ENCODE measurements at places on chromosomes 12 and 14.

- DNase-seq, result no peak
These were observed 134.0 kb downstream of the GCH1 start for GRCh38 chr14:54768501-54769129.

GRCh38 chr12:32501835-32502333 lies 102.5 kb downstream of the FGD4 start:
- DNase-seq, result no peak

- DNase-seq, result no peak
These were observed 512 bp upstream of the RND1 start for GRCh38 chr12:48866052-48866711.

DNA sequence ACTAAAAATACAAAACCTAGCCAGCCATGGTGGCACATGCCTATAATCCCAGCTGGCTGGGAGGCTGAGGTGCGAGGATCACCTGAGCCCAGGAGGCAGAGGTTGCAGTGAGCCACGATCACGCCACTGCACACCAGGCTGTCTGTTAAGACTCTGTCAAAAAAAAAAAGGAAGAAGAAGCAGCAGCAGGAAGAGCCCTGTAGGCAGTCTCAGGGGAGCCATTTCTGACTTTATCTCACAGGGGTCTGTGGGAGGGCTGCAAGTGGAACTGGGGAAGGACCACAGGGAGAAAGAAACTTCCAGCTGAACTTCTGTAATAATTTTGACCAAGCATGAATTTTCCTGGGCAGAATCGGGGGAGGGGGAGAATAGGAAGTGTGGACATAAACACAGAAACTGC lies 32.7 kb downstream of the GARIN6 start:
- no peak for DNase-seq

GRCh38 chr14:52547526-52547925 lies 4.8 kb downstream of the TXNDC16 start:
- no peak for DNase-seq

DNA sequence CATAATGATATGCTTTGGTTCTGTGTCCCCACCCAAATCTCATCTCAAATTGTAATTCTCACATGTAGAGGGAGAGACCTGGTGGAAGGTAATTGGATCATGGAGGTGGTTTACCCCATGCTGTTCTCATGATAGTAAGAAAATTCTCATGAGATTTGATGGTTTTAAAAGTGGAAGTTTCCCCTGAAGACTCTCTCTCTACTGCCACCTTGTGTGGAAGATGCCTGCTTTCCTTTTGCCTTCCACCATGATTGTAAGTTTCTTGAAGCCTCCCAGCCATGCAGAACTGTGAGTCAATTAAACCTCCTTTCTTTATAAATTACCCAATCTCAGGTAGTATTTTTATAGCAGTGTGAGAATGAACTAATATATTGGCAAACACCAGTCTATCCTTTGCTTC lies 260.4 kb upstream of the PPFIA2 start:
- DNase-seq, result no peak
